T-cell (primary cell): ENCODE measurements at places on chromosomes 5 and 9.

- no peaks in the 10 kb centered on the region for H3K36me3 ChIP-seq
- DNase-seq: no peak
- H3K4me3 ChIP-seq: peak overlapping the region; percentile 57
- peaks cover 21% of the 10 kb centered on the region for H3K4me1 ChIP-seq
- H3K27me3 ChIP-seq: peaks cover 4% of the 10 kb centered on the region
These were observed 623 bp upstream of the TRIM36 start for GRCh38 chr5:115170134-115170928.

- H3K27ac ChIP-seq: no peak overlapping the region
- H3K36me3 ChIP-seq: no peaks in the 10 kb centered on the region
- H3K4me1 ChIP-seq: no peaks in the 10 kb centered on the region
- H3K4me3 ChIP-seq: no peak overlapping the region
- peaks cover 54% of the 10 kb centered on the region for H3K27me3 ChIP-seq
- DNase-seq: no peak
These were observed 196 bp upstream of the GRM6 start for GRCh38 chr5:178995341-178995690.

DNA sequence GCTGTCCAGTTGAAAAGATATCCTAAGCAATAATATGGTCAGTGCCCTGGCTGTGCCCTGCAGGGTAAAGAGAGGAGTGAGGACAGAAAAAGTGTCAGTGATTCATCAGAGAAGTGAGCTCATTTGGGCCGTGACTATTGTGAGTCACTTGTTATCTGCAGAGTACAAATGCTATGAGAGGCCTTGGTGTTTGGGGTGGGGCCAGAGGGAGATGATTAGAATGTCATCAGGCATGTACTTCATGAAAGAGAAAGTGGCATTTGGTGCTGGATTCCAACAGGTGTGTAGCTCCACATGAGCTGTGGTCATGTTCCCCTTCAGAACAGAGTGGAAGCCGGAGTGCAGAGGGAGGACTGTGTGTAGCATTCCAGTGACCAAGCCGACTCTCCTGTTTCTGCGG is 174.1 kb downstream of the KDM4C start:
- no peaks in the 10 kb centered on the region for H3K27me3 ChIP-seq
- DNase-seq: no peak
- H3K4me3 ChIP-seq: no peak overlapping the region
- H3K4me1 ChIP-seq: no peaks in the 10 kb centered on the region
- H3K36me3 ChIP-seq: no peaks in the 10 kb centered on the region
- no peak overlapping the region for H3K27ac ChIP-seq

- peaks cover 74% of the 10 kb centered on the region for H3K27me3 ChIP-seq
- H3K27ac ChIP-seq: no peak overlapping the region
- H3K4me1 ChIP-seq: peaks cover 43% of the 10 kb centered on the region
- H3K4me3 ChIP-seq: peak overlapping the region; percentile 83
- no peak for DNase-seq
These were observed 207.0 kb downstream of the MEF2C start for GRCh38 chr5:88675708-88676636.

DNA sequence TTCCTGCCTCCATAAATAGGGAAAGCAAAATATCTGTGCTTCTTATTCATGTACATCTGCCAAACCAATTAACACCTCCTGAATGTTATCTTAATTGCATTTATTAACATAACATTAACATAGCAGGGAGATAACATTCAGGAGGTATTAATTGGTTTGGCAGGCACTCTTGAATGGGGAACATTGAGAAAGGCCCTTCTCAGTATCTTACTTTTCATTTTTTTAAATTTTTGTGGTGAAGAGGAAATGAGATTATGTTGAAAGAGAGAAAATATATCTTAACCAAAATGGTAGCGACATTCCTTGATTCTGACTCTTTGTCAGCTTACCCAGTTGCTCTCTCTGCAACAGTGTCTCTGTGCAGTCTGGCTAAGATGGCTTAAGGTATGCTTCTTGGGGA is 100.4 kb upstream of the TLE1 start:
- no peaks in the 10 kb centered on the region for H3K4me1 ChIP-seq
- H3K36me3 ChIP-seq: no peaks in the 10 kb centered on the region
- no peaks in the 10 kb centered on the region for H3K27me3 ChIP-seq
- H3K27ac ChIP-seq: no peak overlapping the region
- DNase-seq: no peak
- H3K4me3 ChIP-seq: no peak overlapping the region

DNA sequence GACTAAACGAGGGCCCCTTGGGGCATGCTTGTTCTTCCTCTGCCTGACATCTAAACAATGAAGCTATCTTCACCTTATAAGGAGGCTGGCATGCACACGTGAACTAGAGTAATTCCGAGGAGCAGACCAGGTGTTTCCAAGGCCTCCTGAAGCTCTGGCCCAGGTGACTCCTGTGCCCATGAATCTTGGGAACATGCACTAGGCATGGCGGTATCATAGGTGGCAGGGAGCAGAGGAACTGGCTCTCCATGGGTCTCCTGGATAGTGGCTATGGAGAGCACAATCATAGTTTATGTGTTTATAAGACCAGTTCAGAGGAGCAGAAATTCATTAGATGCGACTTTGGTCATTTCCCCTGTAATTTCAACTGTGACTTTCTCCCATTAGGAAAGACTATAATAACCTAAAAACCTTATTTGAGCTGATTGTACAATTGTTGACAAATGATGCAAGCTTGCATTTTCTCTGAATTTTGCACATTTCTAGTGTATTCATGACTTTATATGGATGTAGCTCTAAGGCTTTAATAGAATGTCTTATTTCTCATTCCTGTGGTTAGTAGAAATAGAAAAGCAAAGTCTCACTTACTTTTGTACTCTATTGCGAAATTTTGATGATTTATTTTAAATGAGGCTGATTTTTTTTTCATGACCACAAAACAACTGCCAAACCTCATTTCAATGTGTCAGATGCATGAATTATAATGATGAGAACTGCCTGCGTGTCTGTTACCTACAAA is 135.3 kb upstream of the RPS23 start:
- no peaks in the 10 kb centered on the region for H3K4me1 ChIP-seq
- no peak overlapping the region for H3K4me3 ChIP-seq
- H3K27me3 ChIP-seq: no peaks in the 10 kb centered on the region
- no peak for DNase-seq

DNA sequence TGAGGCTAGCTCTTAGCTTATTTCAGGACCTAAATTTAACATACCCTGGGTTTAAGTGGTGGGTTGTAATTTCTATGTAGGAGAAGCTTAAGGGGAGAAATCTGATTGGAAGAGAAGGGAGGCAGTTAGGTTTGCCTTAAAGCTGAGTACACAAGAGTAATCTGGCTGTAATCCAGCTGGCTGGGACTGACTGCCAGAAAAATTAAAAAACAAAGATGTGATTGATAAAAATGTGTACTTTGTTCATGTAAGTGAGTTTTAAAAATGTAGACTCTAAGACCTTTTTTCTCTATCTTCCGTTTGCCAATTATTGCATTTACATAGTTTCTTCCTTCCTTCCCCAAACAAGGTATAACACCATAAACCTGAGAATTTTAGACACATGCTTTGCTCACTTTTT is 17.5 kb upstream of the MSMP start:
- H3K27ac ChIP-seq: no peak overlapping the region
- H3K4me1 ChIP-seq: no peaks in the 10 kb centered on the region
- H3K36me3 ChIP-seq: no peaks in the 10 kb centered on the region
- no peak overlapping the region for H3K4me3 ChIP-seq
- no peaks in the 10 kb centered on the region for H3K27me3 ChIP-seq
- no peak for DNase-seq

- DNase-seq: no peak
- H3K27me3 ChIP-seq: peaks cover 3% of the 10 kb centered on the region
- H3K4me1 ChIP-seq: no peaks in the 10 kb centered on the region
- H3K27ac ChIP-seq: no peak overlapping the region
- H3K36me3 ChIP-seq: no peaks in the 10 kb centered on the region
- no peak overlapping the region for H3K4me3 ChIP-seq
These were observed 60.7 kb downstream of the NRG2 start for GRCh38 chr5:139982157-139982974.

DNA sequence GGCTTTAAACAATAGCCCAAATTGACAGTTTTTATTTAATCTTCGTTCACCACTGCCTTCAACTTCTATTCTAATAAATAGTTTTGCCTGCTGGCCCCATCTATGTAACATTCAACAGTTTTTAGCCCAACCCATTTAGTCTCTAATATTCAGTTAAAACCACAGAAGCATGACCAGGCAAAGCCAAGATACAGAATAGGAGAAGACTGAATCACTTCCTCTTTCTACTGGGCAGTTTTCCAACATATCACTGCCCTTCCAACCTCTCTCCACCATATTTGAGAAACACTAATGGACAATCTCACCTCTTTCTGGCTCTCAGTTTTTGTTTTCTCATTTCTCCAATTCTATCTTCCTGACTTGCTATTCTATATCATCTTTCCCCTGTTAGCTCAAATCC is 352.9 kb downstream of the DNAH5 start:
- H3K4me1 ChIP-seq: no peaks in the 10 kb centered on the region
- H3K4me3 ChIP-seq: no peak overlapping the region
- no peak for DNase-seq
- H3K36me3 ChIP-seq: no peaks in the 10 kb centered on the region
- no peaks in the 10 kb centered on the region for H3K27me3 ChIP-seq

DNA sequence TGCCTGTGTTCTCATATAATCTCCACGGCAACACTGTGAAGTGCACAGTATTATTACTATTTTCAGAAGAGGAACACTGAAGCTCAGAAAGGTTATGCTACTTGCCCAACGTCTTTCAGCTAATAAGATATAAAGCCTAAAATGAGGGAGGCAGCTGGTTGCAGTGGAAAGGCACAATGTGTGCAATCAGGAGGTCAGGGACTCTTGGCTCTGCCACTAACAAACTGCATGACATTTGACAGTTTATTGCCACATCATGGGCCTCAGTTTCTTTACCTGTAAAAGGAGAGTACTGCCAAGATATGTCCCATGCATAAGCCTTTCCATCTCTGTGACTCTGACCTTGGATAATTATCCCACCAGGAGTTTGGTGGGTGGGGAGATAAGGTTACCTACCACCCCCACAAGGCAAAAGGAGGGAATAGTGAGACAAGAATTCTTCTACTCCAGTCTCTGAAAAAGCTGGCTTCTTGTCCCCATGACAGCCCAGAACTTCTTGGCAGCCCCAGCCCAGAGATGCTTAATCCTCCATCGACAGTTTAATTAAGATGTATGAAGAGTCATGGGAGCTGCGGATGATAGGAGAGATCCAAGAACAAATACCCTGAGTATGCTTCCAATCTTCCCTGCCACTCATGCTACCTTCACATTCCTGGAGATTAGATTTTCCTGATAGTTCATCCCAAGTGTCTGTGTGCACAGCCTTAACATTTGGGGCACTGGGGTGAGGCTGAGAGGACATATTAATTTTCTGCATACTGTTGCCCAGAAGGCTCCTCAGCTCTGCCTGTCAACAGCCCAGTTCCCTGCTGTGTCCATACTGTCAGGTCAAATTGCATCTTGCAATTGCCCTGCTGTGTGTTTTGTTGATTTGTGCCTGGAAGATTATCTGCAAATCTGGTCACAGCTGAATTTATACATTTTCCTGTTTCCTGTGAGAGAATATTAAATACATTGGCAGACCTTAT is 271.2 kb downstream of the FAM114A2 start:
- no peak overlapping the region for H3K4me3 ChIP-seq
- H3K4me1 ChIP-seq: no peaks in the 10 kb centered on the region
- H3K27me3 ChIP-seq: no peaks in the 10 kb centered on the region
- no peaks in the 10 kb centered on the region for H3K36me3 ChIP-seq

- H3K27ac ChIP-seq: no peak overlapping the region
- H3K4me1 ChIP-seq: peaks cover 4% of the 10 kb centered on the region
- DNase-seq: no peak
These were observed 76.2 kb downstream of the NRG2 start for GRCh38 chr5:139966856-139967255.

- H3K4me1 ChIP-seq: no peaks in the 10 kb centered on the region
- no peaks in the 10 kb centered on the region for H3K27me3 ChIP-seq
- H3K4me3 ChIP-seq: no peak overlapping the region
- peaks cover 48% of the 10 kb centered on the region for H3K36me3 ChIP-seq
These were observed 121.3 kb downstream of the RASGRF2 start for GRCh38 chr5:81081461-81081835.

DNA sequence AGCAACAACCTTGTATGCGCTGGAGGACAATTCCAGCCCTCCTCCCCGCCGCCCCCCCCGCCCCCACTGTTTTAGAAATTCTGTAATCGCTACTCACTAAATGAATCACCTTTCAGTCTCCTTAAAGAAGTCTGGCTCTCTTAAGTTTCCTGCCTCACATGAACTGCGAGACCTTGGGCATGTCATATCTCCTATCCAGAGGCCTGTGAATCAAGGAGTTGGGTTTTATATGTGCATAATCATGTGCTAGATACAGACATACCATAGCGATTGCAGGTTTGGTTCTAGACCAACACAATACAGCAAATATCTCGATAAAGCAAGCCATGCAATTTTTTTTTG is 337 bp upstream of the DMAC1 start:
- H3K27ac ChIP-seq: peak overlapping the region; percentile 89
- no peaks in the 10 kb centered on the region for H3K27me3 ChIP-seq
- peak overlapping the region; percentile 95 for H3K4me3 ChIP-seq
- peaks cover 14% of the 10 kb centered on the region for H3K36me3 ChIP-seq
- peaks cover 17% of the 10 kb centered on the region for H3K4me1 ChIP-seq
